ENCODE measurements at places on chromosomes 11 and 22.

DNA sequence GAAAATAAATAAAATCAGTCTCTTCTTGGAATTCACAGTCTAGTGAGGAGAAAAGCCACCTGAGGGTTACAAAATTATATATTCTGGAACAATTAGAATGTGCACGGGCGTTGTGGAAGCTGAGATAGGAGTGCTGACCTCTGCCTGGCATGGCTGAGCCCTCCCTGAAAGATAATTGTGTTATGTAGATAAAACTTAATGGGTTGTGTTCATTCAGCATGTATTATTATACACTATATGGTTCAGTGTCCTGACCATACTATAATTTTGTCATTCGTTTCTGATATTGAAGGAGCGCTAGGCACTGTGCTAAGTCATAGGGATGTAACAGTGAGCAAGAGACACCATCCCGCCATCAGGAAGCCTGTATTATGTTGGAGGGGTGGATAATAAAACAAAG is 3.7 kb downstream of the ACAT1 start:
- no peak for DNase-seq

GRCh38 chr11:11532574-11532973 is 89.2 kb downstream of the GALNT18 start:
- DNase-seq, result no peak

GRCh38 chr11:125624756-125625213 is at the start of gene CHEK1:
Gene CHEK1 (plus strand): TSS chr11:125625163. CDS start chr11:125626769, 1,606 bp downstream.
- no peak for DNase-seq

DNA sequence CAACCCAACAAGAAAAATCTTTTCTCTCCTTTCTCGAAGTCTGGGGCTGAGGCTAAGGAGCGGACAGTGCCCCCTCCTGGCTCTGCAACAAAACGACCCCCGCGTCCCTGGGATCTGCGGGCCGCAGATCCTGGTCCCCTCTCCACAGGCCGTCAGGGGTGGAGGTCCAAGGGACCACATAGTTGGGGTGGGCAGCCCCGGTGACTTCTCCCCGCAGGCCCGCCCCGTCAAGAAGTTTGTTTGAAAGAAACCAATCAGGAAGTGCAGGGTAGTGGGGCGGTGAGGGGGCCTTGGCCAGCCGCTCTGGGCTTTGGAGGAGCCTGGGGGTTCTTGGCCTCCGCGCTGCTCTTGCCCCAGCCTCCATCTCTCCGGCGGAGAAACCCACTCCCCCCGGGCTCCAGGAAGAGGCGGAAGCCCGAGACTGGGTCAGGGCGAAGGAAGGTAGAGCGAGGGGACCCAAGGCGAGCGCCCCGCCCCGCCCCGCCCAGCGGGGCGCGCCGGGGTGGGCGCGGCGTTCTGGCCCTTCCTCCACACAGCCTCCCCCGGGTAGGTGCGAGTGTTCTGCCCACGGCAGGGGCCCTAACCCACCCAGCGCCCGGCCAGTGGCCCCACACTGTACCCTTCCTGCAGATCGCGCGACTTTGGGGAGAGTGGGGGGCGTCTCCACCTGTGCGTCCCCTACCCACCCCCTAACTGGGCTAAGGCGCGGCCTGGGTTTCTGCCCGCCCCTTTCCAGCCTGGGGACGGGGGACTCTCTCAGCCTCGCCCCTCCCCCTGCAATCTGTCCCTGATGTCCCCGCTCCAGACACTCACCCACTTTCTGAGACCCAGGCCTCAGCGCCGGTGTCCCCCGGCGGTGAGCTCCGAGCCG is 1.3 kb downstream of the TP53I11 start:
- peak; percentile 39 for DNase-seq

DNA sequence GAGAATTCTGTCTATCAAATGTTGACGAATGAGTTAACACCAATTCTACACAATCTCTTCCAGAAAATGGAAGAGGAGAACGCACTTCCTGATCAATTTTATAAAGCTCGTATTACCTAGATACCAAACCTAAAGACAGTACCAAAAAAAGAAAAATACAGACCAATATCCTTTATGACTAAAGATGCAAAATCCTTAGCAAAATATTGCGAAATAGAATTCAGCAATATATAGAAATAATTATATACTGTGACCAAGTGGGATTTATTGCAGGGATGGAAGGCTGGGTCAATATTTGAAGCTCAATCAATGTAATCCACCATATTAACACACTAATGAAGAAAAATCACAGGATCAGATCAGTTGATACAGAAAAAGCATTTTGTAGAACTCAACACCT is 25.6 kb downstream of the SMARCB1 start:
- no peak for DNase-seq

GRCh38 chr22:40258501-40258915 is 80.8 kb downstream of the TNRC6B start:
- no peak for DNase-seq

GRCh38 chr11:128962896-128963295 is 20.2 kb upstream of the TP53AIP1 start:
- no peak for DNase-seq

GRCh38 chr11:65262381-65262680 is 569 bp downstream of the POLA2 start:
- peak; percentile 45 for DNase-seq

GRCh38 chr11:1942558-1943260 is 4.4 kb upstream of the MRPL23 start:
- DNase-seq, result no peak

All from activated CD4-positive, alpha-beta T cell treated with anti-CD3 and anti-CD28 coated beads, Interleukin-2, amount 50 U/mL, for 48 hours (primary cell).